ENCODE measurements at places on chromosomes 1 and 21.

DNA sequence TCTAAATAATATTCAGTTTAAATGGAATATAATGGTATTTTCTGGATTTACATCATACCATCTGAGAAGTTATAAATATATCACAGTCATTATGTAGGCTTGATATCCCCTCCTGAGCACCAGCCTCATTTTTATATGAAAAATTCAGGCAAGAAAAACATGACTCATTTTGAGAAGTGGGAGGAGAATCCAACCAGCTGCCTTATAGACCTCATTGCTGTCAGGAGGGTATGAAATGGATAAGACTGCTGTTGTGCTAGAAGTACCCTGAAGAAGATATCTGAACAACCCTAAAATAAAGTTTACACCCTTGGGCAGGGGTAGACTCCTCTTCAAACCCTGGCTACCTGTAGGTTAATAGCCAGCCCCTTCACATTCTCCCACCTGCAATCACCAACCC, 8.8 kb downstream of the GIPC2 start:
- DNase-seq: no peak

- DNase-seq: no peak
Measured at GRCh38 chr1:220426989-220427388, 100.9 kb upstream of the MARK1 start.

- peak; percentile 37 for DNase-seq
Measured at GRCh38 chr1:85283475-85284199, 7.2 kb upstream of the BCL10 start.

DNA sequence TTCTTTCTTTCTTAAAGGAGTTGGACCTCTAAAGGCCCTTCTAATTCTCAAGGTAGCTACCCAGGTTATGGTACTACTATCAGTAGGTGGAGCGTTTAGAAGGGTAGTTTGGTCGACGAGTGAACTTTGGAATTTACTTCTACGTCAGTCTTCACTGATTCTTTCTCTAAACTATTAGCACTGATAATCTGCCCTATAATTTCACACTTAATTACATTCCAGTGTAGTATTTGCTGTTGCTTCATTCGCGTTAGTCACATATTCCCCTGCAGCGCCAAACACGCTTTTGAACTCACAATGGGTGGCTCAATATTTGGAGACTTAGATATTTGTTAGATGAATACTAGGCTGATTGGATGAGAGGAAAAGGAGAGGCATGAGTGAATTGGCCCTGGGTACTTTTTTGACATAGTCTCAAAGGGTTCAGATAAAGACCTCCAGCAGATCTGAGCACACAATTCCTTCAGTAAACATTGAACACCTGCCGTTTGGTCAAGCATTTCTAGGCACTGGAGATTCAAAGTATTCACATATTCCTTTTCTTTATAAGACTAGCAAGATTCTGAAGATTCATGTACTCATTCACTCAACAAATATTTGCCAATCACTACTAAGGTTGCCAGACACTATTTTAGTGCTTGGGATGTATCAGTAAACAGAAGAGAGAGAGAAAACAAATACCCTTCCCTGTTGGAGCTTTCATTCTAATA, 929 bp upstream of the FOXJ3 start:
- DNase-seq: no peak

GRCh38 chr1:205354259-205355074, 2.3 kb downstream of the KLHDC8A start:
- peak; percentile 79 for DNase-seq

GRCh38 chr1:240555524-240555923, 56.4 kb downstream of the GREM2 start:
- no peak for DNase-seq

DNA sequence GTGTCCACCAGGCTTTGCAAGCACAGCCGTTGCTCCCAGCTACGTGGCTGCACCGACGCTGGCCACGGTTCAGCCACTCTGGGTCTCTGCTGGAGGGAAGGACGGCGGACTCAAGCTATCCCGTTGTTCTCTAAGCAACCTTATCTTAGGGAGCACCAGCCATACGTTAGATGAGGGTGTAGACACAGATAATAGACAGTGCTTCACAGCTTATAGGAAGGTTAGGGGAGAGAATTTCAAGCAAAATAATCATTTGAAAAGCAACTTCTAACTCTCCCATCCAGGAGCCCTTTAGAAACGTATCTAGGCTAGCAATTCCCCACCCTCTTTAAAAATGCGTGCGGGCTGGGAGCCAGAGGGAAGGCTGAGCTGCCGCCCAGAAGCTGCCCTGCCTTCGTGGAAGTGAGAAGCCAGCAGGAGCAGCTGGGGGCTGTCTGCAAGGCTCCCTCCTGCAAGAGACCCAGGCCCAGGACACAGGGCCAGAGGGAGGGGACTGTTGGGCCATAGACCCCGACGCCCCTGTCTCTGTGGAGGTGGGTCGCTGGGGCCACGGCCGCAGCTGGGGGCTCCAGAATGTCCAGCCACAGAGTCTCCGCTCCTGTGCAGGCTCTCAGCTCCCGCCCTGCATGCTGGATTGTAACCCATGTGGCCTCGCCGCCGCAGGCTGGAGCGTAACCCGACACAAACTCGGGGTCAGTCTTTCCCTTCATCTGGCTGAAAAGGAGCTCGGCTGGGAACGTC, 31.2 kb upstream of the COL6A2 start:
- DNase-seq: no peak

DNA sequence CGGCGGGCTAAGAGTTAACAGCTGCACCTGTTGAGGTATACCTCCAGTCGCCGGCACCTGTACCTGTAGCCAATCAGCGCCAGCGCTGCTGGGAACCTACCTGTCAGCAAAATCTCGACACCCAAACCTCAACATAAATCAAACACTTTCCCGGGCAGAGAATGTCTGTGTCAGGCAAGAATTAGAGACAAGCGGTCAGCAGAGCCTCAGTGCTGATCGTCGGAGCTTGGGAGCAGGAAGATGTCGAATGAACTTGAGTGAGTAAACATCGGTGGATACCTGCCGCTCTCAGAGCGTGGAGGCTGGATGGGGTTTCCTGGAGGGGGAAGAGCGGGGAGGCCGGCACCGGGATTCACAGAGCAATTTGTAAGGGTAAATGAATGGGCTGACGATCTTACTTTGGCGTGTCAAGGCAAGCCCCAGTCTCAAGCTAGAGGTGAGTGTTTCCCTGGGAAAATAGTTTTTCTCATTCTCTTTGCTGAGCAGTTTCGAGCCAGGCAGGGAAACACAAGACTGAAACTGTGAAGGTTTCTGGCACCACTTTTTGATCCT, at the start of gene GRHL3:
Gene GRHL3, plus strand, starts transcription at position 46 of the 552 bp plus-strand sequence. Its CDS starts 195 bp downstream, at position 241.
- no peak for DNase-seq

DNA sequence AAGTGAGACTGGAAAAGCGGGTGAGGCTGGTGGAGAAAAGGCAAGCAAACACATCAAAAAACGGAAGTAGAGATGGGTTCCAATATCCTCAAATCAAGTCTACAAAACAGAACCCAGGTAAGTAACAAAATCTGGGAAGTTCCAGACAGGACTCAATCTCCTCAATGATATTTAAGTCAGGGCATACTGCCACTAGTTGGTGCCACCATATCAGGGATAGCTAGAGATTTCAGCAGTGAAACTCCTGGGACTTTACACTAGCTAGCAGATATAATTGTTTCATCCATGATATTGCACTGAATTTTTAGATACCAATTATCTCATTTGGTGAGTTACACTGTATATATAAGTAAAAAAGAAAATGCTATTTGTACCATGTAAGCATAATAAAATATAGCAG, 52.0 kb downstream of the EYA3 start:
- DNase-seq: no peak

DNA sequence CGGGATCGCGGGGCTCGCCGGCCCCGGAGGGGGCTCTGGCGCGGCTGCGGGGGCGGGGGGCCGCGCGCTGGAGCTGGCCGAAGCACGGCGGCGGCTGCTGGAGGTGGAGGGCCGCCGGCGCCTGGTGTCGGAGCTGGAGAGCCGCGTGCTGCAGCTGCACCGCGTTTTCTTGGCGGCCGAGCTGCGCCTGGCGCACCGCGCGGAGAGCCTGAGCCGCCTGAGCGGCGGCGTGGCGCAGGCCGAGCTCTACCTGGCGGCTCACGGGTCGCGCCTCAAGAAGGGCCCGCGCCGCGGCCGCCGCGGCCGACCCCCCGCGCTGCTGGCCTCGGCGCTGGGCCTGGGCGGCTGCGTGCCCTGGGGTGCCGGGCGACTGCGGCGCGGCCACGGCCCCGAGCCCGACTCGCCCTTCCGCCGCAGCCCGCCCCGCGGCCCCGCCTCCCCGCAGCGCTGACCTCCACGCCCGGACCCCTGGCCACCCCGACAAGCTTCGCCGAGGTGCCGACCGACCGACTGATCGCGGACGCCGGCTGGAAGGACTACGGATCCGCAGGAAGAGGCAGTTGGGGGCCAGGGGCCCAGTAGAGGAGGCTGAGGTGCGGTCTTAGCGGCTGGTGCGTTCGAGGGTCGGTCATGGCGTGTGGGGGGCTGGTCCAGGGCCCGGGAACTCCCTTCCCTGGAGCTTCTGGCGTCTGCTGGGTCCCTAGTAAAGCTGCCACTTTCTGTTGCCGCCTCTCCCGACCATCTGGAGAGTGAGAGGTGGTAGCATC, 711 bp downstream of the TRNP1 start:
- peak; percentile 77 for DNase-seq

GRCh38 chr1:228198977-228199590, 8.8 kb upstream of the OBSCN start:
- peak; percentile 52 for DNase-seq

DNA sequence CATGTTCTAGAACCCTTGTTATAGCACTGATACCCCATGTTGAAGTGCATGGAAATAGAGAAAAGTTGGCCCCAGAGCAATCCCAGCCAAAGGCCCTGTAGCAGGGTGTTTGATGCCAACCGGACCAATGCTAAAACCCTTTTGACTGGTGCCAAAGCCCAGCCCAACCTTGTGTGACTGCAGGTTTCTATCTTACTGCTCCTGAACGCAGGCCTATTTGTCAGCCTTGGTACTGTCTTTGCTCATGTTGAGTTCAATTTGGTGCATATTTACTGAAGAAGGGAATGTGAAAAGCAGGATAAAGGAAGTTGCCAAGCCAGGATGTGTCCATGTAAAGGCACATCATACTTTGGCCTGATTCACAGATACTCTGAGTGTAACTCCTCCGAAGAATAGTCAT, 51.7 kb upstream of the NFASC start:
- no peak for DNase-seq

GRCh38 chr1:93605812-93606512, 75.7 kb downstream of the BCAR3 start:
- no peak for DNase-seq

- no peak for DNase-seq
Measured at GRCh38 chr1:197633447-197634078, 141.7 kb downstream of the DENND1B start.

All from K562 (cell line).